Endothelial cell of umbilical vein (primary cell): ENCODE measurements at places on chromosomes 3 and 15. TPM values are rescaled to one million over a fixed set of nuclear protein-coding genes. Genes with fewer than 3 reads are reported as not detected.

RHOV gene
- total RNA-seq: 0.18 and 0.20 TPM in 2 replicates

THRB gene
- 0.18 TPM in 1 of 2 replicates, not detected in the other for total RNA-seq

THOC7 gene
- 68.7 and 69.4 TPM in 2 replicates for total RNA-seq

GHSR gene
- not detected in 2 replicates for total RNA-seq

SNRPN gene
- total RNA-seq: 103 and 117 TPM in 2 replicates

TNFSF10 gene
- 18.5 and 31.2 TPM in 2 replicates for total RNA-seq

PDZRN3 gene
- total RNA-seq: not detected in 2 replicates
